ENCODE measurements at places on chromosomes 3 and 15.

DNA sequence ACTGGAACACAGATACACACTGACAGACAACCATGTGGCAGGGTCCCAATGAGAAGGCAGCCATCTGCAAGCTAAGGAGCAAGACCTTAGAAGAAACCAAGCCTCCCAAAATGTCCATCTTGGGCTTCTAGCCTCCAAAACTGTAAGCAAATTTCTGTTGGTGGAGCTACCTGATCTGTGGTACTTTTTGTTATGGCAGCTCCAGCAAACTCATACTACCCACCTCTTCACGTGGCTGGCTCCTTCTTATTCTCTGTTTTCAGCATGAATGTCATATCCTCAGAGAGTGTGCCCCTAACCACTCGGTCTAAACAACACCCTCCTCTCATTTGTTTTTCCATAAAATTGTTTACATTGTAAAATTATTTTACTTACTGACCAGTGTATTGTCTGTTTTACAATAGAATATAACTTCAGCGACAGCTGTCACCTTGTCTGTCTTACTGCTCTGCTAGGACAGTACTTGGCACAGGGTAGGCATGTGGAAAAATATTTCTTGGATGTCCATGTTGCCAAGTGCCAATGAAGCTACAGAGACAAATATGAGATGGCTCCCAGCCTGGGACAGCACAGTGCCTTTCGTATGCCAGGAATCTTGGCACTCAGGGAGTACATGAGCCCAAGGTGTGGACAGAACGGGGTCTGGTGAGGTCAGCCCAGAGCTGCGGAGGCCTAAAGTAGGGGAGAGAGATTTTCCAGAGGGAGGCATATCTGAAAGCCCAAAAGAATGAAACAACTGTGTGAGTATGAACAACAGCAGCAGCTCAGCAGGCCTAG, 17.4 kb upstream of the SLC25A36 start:
- no peak for DNase-seq

DNA sequence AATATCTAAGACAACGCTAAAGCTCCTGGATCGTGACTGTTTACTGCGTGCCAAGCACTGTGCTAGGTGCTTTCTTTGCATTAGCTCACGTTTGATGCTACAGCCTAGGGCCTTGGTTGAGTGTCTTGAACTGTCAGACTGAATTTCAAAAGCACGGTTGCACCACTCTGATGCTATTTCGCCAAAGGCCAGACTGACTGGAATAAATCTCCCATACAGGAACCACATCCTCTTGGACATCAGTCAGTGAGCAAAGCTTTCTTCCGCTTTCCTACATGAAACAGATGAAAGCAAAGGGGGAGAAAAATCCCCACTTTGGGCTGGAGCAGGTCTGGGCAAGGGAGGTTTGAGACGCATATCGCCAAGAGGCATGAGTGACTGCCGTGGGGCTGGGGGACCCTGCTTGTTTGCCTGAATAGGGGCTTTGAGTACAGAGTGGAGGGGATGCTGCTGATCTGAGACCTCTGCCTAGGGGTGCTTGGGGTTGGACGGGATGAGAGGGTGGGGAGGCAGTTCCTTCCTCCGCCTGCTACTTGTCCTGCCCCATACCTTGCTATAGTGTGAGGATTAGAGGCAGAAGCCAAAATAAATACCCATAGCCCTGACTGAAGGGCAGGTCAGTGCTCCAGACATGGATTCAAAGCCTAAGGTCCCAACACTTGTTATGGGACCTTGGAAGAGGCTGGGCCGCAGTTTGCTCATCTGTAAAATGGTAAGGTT, 5.3 kb downstream of the FGD5 start:
- DNase-seq: no peak

GRCh38 chr15:85579957-85580694, 199.7 kb downstream of the AKAP13 start:
- no peak for DNase-seq

DNA sequence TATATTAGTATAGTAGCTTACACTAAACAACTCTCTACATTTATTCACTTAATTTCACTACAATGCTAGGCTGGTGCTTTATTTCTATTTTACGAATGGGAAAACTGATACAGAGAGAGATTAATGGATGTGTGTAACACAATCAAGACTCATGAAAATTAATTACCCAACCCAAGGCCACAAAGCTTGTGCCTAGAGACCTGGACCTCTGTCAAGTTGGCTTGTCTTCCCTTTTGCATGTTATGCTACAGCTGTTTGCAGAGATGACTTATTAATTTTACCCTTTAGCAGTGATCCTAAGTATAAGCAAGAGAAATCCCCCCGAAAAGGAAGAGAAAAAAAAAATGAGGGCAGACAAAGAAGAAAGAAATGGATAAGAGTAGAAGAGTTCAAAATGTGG, 162.5 kb downstream of the C3orf38 start:
- DNase-seq: no peak

DNA sequence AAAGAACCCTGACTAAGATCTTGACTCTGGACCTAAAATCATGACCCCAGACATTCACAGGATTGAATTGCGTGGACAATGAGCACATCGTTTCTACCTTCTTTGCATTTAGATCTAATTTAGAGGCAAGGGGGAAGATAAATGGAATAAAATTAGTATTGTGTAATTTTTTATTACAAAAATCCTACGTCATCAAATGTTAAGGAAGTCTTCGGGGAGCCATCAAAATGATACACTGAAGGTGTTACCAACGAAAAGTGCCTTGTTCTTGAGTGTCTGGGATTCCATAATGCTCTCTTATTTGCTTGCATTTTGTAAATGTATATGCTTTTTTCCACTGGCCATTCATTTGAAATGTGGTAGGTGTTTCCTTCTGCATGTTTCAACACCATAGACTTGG, 52.8 kb upstream of the C3orf49 start:
- DNase-seq: no peak

- DNase-seq: no peak
Measured at GRCh38 chr3:43727930-43728329, 37.2 kb downstream of the ABHD5 start.

- DNase-seq: no peak
Measured at GRCh38 chr3:63456901-63457300, 178.8 kb downstream of the SYNPR start.

DNA sequence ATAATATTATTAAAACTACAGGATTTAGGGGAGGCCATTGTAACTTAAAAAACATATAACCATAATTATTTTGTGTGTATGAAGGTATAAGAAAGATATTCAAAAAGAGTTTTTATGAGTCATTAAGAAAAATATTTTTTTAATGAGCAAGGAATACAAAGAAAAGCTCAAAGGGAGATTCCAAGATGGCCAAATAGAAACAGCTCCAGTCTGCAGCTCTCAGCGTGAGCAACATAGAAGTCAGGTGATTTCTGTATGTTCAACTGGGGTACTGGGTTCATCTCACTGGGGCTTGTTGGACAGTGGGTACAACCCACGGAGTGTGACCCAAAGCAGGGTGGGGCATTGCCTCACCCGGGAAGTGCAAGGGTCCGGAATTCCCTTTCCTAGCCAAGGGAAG, 336.1 kb downstream of the TBL1XR1 start:
- no peak for DNase-seq

DNA sequence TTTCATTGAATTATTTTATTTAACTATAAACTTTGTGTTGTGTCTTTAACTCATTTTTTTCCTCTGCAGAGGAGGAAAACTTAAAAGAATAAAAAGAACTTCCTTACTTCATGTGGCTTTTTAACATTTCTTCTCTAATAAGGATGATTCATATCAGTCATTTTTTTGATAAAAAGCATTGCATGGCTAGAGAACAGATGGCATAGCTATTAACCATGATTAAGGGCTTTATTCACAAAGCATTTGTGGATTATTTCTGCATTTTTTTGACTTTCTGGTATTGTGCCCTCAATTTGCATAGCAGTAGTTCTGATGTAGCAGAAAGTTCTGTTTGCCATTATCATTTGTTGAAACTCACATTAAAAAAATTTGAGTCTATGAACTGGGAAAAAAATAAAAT, 540.8 kb downstream of the SI start:
- DNase-seq: no peak

DNA sequence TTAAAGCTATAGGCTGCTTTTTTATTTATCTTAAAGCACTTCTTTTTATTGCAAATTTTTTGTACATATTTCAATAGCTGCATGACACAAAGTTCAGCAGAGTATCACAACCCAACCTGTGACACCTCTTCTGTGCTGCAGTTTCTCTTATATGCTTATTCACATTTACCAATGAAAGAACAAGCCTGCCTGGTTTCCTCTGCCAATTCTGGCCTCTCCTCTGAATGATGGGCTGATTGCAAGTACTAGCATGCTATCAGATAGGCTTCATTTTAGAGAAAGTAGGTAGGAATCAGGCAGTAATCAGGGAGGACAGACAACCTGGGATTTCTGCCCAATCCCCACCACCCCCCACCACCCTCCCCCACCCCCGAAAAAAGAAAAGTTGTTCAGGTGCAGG, 26.6 kb downstream of the ACKR4 start:
- DNase-seq: no peak

GRCh38 chr3:110234831-110235230, 836.8 kb upstream of the NECTIN3 start:
- DNase-seq: no peak

DNA sequence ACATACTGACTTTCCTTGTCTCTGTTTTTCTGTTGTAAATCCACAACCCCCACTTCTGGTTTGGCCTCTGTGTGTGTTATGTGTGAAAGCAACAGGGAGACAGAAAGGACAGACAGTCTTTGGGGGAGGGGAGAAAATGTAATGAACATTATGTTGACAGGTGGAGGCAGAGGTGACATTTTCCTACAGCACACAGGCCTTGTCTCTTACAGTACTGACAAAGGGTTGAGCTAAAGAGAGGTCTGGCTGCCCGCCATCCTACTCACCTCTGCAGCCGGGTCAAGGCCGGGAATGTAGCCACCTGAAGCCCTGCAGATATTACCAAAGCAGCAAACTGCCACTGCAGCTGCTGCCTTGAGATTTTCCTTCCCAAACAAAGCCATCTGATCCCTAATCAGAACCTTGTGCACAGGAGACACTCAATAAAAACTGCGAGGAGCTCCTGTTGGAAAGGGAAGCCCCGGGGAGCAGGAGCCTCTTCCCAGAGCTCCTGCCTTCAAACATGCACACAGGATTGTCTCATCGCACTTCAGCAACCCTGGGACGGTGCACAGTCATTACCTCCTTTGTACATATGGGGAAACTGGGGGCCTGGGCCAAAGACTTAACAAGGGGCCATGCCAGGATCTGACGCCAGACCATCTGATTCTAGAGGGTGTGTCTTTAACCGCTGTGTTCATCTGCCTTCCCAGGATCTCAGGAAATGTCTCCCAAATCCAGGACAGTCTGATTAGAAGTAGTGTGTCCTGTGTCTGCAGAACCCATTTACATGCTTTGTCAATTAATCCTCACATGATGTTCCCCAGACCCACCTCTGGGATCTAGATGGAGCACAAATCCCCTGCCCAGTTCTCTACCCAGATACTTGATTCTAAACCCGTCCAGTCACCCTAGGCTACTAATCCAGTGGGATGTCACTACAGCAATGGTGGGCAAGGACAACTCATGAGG, 14.2 kb downstream of the MYO5C start:
- DNase-seq: no peak

- DNase-seq: peak; percentile 25
Measured at GRCh38 chr3:60147249-60147950, 1097.6 kb upstream of the CFAP20DC start.

GRCh38 chr3:39468108-39468436, 592 bp downstream of the MOBP start:
- DNase-seq: no peak

GRCh38 chr3:169297214-169297613, 366.3 kb downstream of the MECOM start:
- DNase-seq: no peak

DNA sequence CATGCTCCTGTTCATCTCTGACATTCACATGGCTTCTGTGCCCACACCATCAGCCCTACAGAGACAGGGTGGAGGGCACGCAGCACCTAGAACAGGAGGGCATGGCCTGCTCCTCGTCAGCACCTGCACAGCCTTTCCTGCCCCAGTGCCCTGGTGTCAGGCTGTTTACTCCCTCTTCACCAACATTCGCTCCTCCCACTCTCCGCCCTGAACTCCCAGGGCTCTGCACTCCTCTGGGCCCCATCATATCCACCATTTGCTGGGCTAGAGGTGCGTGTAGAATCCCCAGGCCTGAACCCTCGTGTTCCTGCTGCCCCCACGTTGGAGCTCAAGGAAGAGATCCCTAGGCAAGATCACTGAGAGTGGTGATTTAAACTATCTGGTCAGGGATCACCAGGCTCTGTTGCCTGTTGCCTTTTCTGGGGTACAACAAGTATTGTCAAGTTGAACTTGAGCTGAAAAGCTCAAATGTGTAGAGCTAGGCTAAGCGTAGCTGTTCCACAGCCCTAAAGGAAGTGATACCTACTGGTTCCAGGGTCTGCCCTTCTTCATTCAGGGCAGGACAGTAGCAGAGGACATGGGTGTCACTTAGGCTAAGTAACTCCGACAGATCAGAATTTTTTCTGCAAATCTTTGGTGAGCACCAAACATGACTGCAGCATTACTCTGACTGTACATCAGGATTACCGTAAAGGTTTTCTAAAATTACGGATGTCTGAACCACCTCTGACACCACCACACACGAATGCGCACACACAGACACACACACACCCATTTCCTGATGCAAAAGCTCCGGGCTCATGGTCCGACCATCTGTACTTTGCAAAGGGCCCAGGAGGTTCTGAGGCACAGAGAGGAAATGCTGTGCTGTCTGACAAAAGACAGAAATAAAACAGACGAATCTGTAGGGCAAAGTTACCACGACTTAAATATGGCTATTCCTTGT, 43.7 kb upstream of the GNB5 start:
- peak; percentile 49 for DNase-seq

DNA sequence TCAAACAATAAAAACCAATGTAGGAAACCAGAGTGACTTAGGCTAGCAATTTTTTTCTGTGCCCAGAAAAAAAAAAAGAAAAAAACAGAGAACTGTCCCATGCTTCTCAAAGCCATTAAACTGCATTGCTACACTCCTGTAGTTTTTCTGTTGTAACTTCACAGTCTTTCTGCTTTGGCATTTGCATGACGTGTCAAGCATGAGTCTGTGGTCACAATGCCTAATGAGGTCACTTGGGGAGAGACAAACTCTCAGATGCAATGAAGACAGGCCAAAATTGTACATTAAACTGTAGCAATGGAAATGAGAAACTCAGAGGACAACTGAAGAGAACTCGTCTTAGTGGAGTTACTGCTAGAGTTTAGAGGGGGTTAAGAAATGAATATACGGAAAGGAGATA, 30.8 kb downstream of the CCDC80 start:
- DNase-seq: no peak

DNA sequence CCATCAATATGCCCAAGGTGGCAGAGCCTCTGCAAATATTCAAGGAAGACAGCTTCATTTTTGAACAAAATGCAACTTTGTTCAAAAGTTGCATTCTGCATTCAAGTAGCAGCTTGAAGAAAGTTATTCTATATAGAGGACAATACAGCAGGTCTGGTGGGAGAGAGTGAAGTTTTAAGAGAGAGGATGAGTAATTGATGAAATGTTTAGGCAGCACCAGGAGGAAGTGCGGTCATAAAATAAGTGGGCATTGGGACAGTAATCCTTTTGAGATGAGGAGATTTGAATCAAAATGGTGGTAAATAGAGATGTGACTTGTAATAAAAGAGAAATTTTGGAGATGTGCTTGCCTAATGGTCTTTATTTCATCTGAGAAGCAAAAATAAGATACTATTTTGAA, 607.3 kb upstream of the ZNF385D start:
- DNase-seq: no peak

- no peak for DNase-seq
Measured at GRCh38 chr3:52210037-52210436, 12.1 kb downstream of the ALAS1 start.

- DNase-seq: no peak
Measured at GRCh38 chr3:188180114-188180513, 26.2 kb downstream of the LPP start.

GRCh38 chr3:51379301-51379700, 5.8 kb upstream of the MANF start:
- no peak for DNase-seq

Data from T-cell (primary cell).